CD4-positive, alpha-beta T cell treated with Interleukin-15 for 4 hours (primary cell): ENCODE measurements at places on chromosomes 7 and 10.
A peak's percentile ranks its signal among the peaks of the same experiment; 100 is the strongest.

DNA sequence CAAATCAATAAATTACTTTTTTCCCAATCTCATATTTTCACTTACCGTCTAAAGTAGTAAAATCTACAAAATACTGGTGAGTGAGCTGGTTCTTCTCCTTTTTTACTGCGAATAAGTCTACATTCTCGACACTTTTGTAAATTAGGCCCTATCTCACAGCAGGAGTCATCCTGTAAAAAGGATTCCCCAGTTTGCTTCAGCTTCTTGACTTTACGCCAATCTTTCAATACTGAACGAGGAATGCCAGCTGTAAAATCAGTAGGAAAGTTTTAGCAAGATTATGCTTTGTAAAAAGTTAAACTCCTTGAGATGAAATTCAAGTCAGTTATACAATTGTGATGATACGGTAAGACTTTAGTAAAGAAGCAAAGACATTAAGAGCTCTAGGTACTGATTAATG is 67.3 kb downstream of the NRBF2 start:
- DNase-seq = no peak

GRCh38 chr10:86057708-86058107 is 308.9 kb downstream of the GRID1 start:
- DNase-seq = no peak

DNA sequence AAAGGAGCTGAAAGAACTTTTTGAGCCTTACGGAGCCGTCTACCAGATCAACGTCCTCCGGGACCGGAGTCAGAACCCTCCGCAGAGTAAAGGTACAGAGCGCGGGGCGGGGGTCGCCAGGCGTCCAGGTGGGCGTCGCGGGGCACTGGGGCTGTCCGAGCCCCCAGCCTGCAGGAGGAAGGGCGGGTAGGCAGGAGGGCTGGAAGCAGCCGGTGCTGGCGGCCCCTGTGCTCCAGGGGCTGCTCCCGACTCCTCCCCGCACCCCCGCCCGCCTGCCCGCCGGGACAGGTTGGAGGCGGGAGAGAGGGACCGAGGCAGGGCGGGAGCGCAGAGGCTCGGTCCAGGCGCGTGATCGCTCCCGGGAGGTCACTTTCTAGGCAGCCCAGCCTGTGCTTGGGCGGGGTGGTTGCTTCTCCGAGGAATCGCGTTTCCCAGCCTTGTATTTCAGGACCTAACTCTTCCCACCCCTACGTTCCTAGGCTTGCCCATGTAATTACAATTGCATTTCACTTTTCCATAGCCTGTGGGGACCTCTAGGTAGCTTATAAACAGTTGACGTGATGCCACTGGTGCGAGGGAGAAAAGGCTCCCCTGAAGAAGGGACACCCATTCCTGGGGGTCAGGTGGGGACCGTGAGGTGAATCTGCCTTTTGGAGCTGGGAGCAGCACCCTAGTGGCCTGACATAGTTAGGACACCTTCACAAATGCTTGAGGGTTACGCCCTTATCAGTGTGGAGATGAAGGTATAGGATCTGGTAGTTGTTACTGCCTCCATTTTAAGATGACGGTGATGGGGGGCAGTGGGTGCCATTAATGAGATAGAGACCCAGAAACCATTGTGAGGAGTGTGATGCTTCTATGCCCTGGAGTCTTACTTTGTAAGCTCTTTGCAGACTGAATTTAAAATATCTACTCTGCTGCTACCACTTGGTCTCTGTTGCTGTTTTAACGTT is 148.2 kb downstream of the CELF2 start:
- DNase-seq = peak; percentile 88

DNA sequence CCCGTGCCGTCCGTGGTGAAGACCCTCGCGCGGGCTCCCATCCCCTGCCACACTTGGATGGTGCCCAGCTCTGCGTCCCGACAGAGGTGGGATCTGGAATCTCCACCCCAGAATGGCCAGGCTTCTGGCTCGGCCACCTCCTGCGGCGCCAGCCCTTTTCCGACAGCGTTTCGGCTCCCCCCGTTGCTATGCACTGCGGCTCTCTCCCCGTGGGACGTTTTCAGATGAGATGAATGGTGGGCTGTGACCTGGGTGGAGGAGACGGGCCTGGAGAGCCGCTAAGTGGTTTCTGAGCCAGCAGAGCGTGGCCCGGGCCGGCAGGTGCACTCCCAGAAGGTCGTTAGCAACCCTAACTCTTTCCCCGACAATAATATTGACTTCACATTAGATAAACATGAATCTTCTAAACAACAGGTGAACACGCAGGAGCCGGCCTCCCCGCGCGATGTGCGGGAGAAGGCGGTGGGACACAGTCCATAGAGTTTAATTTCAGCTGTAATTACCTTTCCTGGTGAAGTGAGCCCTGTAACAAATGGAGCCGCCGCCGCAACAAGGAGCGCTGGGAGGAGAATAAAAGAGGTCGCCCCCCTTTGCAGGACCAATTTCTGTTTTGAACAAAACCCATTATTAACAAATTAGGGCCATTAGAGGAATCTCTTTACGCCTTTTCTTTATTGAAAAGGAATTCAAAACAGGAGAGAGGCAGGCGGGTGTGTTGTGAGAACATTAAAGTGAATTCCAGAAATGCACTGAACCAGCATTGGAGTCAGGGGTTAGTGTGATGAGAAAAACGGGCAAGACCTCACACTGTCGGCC is 294.3 kb upstream of the PFKP start:
- no peak for DNase-seq

GRCh38 chr7:103123529-103123928 is 25.4 kb downstream of the NAPEPLD start:
- no peak for DNase-seq

DNA sequence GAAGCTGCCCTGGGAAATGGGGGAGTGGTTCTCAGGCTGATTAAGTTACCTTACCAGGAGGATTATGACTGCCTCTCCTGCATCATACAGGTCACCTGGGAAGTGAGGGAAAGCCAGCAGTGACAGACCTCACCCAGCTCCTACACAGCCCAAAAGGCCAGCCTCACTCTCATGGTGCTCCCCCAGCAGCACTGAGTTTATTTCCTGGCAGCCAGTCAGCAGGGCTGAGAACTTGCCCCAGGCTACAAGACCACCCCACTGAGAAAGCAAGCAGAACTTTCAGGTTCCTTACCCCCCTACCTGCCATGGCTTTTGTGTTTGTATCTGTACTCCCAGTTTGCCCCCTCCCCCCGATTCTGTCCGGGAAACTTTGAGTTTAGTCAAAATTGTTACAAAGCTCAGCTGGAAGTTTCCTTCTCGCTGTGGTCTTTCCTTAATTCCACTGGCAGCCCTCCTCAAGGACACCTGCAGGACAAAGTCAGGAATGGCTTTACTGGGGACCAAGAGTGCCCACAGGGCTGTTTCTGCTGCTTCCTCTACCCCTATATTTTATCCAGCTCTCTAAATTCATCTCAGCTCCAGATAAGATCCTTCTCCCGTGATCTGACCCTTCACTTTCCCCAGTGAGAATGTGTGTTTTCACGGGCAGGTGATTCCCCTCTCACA is 649.8 kb upstream of the MBL2 start:
- no peak for DNase-seq

GRCh38 chr10:13206546-13207443 is 27.4 kb downstream of the UCMA start:
- no peak for DNase-seq

DNA sequence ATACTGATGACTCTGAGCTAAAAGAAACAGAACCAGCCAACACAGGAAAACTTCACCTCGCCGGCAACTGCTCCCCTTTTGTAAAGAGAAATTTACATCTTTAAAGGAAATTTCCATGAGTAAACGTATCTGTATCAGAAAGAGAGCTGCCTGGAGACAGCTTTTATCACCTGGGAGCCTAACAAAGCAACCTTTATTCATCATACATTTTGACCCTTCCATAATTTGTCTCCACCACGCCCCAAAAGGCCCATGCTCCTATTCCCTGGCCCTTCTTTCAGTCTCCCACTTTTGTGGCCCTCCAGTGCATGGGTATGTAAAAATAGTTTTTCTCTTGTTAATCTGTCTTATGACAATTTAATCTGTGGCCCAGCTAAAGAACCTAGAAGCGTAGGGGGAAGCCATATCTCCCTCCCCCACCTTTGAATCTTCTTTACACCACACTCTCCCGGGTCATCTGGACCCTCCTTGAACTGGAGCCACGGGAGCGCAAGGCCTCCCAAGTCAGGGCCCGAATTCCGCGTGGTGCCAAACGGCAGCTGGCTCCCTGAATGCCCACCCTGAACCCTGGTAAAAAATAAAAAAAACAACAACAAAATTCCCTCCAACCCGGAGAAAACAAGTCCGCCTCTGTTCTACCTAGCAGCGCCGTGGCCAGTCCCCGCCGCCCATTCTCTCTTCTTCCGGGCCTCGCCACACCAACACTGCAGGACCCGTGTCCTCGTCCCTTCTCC is 15.4 kb upstream of the FKBP9 start:
- no peak for DNase-seq

DNA sequence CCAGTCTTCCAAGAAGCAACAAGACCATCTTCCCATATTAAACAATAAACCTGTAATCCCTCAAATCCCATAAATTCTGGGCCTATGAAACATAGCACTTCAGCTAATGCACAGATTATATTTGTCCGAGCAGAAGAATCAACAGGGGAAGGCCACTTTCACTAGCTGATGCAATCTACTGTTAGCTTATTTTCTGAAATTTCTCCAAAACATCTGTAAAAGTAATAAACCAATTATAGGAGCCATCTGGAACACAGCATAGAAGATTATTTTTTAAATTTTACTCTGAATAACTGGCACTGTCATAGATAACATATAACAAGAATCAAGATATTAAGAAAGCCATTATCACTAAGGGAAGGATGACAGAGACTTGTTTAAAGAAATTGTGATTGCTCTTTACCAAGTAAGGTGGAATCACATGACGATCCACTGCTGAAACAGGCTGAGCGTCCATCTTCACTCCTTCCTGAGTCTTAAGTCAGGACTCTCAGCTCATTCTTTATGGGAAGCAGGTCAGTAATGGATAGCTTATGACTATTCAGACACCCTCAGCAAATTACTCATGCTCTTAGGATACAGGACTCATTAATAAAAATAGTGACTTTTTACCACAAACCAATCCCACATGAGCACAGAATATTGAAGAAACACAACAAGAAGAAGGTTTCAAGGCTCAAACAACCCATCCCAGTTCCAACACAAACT is 719.5 kb downstream of the XPNPEP1 start:
- DNase-seq = no peak

DNA sequence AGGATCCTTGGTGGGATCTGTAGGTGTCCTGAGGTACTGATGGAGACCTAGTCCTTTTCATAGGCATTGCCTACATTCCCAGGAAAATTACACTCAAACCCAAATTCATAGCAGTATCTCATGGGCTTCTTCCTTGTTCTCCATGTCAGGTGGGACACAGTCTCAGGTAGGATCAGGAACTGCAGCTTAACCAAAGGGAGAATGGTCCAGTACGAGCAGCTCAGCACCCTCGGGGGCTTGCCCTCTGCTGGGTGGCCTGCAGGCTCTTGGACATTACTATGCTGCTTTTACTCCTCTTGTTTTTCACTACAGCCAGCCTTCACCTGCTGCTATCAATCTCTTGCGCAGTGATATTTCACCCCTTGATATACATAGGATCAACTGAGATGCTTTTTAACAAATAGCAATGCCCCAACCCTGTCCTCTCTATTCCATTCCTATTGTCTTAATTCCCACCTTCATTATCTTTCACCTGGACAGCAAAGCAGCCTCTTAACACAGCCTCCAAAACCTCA is 28.6 kb downstream of the PLA2G12B start:
- DNase-seq = no peak

DNA sequence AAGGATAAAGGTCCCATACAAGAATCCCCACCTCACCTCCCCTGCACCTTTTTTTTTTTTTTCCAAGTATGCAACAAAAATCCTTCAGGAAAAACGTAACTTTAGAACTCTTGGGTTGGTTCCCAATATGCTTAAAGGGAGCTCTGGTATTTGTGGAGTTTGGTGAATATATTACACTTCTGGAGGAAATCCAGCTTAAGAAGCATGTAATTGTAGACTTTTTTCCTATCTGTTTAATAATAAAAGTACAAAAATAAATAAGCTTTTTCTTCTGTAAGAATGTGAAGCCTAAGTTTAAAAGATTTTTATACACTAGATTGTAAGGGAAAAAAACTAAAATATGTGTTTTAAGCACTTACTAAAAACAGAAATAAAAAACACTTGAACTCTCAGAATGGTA is 102.3 kb downstream of the SORBS1 start:
- DNase-seq = no peak
